T follicular helper cell (primary cell): ENCODE measurements at places on chromosomes 6 and 20.

GRCh38 chr6:13841936-13842335 lies 27.6 kb upstream of the MCUR1 start:
- no peak for DNase-seq

DNA sequence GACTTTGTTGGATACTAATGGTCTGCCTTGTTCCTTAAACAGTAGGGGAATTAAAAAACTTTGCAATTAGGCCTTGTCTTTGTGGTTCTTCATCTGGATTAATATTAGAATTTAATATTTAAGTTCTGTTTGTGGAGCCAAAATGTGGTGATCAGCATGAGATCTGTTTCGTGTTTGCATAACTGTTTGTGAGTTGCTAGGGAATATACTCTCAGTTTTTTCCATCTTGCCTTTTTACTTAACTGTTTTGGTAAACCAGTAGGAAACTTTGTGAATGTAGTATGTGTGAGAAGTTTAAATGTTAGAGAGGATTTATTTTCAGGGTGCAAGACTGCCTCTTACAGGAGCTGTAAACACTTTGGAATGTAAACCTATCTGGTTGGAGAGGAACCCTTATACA lies 35.6 kb downstream of the LRRC1 start:
- DNase-seq, result no peak

DNA sequence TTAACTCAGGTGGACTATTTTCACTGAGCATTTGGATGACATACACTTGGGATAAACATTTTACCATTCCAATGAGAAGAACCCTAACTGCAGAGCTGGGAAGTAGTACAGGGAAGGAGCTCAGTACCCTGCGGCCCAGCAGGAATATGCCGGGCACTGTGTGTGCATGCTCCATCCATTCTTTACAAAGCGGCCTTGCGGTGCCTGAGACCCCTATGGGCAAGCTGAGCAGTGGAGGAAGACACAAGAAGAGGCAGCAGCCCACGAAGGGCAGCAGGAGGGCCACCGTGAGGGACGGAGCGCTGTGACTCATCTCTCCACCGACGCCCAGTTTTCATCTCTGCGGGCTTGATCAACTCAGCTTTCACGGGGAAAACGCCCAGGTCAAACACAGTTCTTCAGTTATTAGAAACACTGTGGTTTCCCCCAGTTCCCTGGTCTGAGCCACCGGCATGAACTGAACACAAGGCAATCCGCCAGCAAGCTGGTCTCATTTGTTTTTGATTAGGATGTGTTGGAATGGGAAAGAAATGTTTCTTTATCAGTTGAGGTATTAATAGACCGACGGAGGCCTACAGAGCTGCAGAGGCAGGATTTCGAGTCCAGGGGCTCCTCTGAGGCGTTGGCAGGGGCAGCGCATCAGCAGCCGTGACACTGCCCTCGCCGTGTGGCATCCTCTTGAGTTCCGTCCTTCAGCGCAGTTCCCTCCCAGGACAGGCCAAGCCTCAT lies 44.9 kb downstream of the IRF4 start:
- DNase-seq, result no peak

- DNase-seq, result no peak
Observed at GRCh38 chr6:45746046-45746445, 269.6 kb downstream of the CLIC5 start.

GRCh38 chr6:119612911-119613381 lies 263.4 kb upstream of the MAN1A1 start:
- no peak for DNase-seq

DNA sequence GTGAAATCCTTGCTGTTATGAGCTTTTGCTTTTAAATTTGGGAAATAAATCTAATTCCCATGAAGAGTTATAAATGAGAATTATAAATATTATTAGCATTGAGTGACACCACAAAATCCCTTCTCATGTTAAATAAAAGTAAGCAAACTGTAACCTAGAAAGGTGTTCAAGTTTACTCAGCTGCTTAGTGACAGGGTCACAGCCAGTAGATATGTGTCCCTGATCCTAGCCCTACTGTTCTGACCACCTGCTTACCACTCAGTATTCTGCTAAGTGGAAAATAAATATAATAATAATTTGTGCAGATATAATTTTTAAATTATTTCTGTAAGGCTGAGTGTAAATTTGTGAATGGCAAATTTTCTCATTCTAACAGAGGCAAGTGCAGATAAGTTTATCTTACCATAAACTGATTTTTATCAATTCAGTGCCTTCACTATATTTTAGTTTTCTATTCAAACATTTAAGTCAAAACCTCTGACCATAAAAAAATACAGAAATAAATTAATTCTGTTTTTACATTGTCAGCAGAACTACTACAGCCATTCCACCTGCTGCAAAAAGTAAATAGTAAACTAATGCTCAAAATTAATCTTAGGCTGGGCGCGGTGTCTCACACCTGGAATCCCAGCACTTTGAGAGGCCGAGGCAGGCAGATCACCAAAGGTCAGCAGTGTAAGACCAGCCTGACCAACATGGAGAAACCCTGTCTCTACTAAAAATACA lies 118.2 kb downstream of the TENT5A start:
- DNase-seq, result no peak

- no peak for DNase-seq
Observed at GRCh38 chr6:154266560-154267099, 90.0 kb downstream of the IPCEF1 start.

DNA sequence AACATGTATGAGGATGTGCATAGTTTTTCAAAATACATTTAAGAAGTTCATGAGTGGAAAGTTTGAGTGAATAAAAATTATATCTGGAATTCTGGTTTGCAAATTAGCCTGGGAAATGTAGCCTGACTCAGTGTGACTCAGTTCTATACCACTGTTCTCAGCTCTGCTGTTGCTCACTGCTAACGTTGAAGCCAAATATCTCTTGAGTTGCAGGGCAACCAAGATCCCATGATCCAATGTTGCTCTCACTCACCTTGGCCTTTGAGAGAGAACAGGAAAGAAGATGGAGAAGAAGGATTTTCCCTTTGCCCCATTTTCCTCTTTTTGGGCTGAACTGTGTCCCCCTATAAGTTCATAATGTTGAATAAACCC lies 28.9 kb downstream of the PSMB9 start:
- no peak for DNase-seq

- DNase-seq, result no peak
Observed at GRCh38 chr20:51487565-51488268, 54.8 kb downstream of the NFATC2 start.

DNA sequence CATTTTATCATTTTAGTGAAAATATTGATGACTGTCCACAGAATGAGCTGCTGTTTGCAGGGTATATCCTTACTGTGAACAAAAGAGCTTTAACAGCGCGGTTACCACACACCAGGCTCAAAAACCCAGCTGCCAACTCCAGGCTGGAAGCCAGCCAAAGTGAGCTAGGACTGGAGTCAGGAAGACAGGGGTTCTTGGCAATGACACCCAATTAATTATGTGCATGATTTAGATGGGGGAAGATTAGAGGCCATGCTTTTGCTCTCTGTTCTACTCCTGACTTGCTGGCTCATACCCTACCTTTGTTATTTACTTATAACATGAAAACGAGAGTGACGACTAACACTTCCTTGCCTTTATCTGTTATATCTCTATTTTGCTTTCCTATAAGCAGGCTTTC lies 128.9 kb upstream of the SHLD1 start:
- no peak for DNase-seq

- DNase-seq, result no peak
Observed at GRCh38 chr6:168272415-168273325, 46.9 kb downstream of the DACT2 start.

GRCh38 chr20:59825944-59826759 lies 107.3 kb downstream of the SYCP2 start:
- no peak for DNase-seq

- no peak for DNase-seq
Observed at GRCh38 chr6:9957215-9957759, 457.6 kb downstream of the TFAP2A start.

DNA sequence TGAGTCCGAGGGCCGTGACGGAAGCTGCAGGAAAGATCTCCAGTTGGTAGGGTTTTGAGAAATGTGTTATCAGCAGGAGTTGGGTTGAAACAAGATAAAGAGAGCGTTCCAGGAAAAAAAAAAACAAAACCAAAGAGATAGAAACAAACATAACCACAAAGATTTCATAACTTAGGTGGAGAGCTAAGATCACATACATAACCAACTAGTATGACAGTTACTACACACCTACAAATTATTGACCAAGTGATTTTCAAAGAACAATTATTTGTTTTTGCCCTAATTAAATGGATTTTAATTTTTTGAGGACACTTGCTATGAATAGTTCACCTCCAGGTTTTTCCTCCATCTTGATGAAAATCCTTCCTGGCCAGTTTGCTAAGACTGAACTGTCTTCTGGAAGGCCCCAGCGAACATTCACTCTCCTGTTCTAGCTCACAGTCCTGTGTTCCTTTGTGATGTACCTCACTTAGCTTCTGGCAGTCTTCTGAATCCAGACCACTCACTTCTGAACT lies 69.4 kb downstream of the SNX9 start:
- no peak for DNase-seq

DNA sequence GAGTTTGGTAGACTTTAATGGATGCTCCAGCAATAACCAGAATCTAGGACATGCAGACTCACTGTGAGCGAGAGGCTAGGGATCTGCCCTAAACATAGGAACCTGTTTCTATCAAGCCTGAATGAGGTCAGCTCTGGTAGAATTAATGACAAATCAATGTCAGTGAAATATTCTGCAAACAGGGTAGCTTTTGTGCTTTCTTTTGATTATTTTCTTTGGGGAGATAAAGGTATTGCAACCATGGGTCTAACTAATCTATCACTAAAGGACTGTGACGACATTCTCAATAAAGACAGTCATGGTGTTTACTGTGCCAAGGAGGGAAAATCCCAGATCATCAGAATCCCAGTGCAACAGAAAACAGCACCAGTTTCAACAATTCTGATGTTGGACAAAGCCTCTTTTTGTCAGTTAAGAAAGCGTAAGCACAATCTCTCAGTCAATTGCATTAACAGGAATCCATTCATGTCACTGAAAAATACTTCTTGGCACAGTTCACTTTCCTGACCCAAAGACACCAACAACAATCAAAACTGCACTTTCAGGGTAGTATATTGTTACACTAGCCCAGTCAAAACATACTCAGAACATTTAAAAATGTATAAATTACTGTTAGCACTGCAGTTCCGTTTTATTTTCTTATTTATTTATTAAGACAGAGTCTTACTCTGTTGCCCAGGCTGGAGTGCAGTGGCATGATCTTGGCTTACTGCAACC lies 36.8 kb upstream of the SMIM29 start:
- DNase-seq, result no peak

- no peak for DNase-seq
Observed at GRCh38 chr6:15930207-15930606, 198.7 kb upstream of the MYLIP start.

GRCh38 chr6:15431762-15432483 lies 186.1 kb downstream of the JARID2 start:
- DNase-seq, result no peak

- DNase-seq, result no peak
Observed at GRCh38 chr6:136611746-136612145, 61.5 kb upstream of the MAP7 start.

GRCh38 chr6:159282421-159282820 lies 113.2 kb downstream of the FNDC1 start:
- no peak for DNase-seq

- peak; percentile 22 for DNase-seq
Observed at GRCh38 chr6:7243179-7243981, 69.6 kb downstream of the SSR1 start.

- no peak for DNase-seq
Observed at GRCh38 chr20:64242797-64243475, 12.6 kb upstream of the PCMTD2 start.

GRCh38 chr6:1670711-1671462 lies 61.2 kb downstream of the FOXC1 start:
- no peak for DNase-seq

GRCh38 chr20:31522731-31523130 lies 8.5 kb downstream of the HM13 start:
- no peak for DNase-seq

DNA sequence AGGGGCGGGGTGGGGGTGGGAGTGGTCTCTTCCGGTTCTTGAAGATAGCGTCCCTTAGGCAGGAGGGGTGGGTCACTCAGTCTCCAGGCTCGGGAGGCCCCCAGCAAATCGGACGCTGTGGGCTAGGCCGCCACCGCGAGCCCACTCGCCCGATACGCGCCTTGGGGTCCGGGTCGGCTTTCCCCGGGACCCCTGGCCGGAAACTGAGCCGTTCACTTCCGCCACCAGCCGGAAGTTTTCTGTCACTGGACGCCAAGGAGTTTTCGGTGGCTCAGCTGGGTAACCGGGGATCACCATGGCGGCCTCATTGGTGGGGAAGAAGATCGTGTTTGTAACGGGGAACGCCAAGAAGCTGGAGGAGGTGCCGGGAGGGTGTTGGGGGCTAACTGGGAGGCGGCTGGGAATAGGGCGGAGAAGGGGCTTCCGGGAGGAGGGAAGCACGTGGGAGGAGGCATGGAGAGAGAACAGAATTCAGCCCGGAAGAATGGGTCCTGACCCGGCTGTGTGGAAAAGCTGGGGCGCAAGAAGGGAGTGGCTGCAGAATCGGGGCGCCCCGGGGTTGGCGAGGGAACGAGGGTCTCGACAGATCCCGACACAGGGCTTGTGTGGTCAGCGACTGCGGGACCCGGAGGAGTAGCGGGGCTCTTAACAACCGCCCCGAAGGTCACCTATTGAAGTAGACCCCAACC lies at the start of gene ITPA:
ITPA (plus strand) TSS at position 242 of the 689 bp plus-strand sequence; CDS start at position 296, 54 bp downstream.
- peak; percentile 26 for DNase-seq

GRCh38 chr6:56984361-56984760 lies 29.5 kb downstream of the BEND6 start:
- no peak for DNase-seq

DNA sequence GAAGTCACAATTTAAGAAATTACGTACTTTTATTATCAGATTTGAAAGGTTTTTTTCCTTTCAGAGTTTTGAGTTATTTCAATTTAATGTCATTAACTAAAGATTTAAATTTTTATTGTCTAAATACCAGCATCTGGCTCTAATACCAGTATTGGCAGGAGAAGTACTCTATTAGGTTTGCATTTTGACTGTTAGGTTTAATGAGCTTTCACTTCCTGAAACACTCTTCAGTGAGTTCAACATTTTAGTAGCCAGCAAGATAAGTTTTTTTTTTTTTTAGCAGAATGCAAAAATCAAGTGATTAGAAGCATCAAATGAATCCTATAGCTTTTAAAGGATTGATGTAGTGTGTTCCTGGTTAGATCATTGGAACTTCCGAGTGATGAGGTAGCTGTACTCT lies 34.0 kb upstream of the SCGN start:
- no peak for DNase-seq

DNA sequence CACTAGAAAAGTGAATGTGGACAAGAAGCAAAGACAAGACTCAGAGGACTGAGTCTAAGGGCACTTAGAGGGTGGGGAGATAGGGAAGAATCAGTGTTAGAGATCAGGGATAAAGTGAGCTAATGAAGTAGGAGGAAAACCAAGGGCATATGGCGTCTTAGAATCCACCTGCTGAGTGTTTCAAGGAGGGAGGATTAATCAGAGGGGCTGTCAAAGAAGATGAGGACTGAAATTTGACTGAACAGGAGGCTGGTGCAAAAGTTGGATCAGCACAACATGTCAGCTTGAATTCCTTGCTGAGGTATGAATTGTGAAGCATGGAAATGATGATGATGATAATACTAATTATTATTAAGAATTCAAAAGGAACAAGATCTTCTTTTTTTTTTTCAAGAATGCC lies 39.4 kb downstream of the PLCB4 start:
- DNase-seq, result no peak

GRCh38 chr6:60754879-60755278 lies 1531.1 kb downstream of the KHDRBS2 start:
- no peak for DNase-seq
